ENCODE measurements at places on chromosomes 5 and 9. TPM values are rescaled to one million over a fixed set of nuclear protein-coding genes. Genes with fewer than 3 reads are reported as not detected.

Gene IPPK
- total RNA-seq, result 9.0 TPM

Gene DROSHA
- total RNA-seq, result 74.0 TPM

Gene PTPRD
- total RNA-seq, result not detected

Gene PCDHGC3
- total RNA-seq, result 0.07 TPM

Gene PCDHGA4
- 0.43 TPM for total RNA-seq

Gene MELK
- total RNA-seq, result 52.6 TPM
